ENCODE measurements at places on chromosomes 5 and 9.

GRCh38 chr5:169024421-169024820 is 276.5 kb downstream of the SLIT3 start:
- DNase-seq, result no peak

GRCh38 chr9:72661401-72662135 is 140.2 kb downstream of the TMC1 start:
- DNase-seq, result no peak

DNA sequence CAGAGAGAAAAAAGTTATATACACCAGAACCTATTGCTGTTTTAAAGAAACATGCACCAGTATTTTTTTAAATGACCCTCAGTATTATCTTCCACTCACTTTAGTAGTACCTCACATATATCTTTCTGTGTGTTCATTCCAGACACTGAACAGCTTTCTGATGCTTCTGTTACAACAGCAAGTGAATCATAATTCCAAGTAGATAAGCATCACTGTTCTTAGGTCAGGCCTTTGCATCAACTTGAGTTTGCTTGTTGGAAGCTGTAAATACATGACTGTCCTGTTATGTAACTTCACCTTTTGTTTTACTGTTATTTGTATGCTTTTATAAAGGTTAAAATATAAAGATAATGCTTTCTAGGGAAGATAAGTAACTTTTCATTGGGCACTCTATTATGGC is 184.4 kb downstream of the ISL1 start:
- no peak for DNase-seq

DNA sequence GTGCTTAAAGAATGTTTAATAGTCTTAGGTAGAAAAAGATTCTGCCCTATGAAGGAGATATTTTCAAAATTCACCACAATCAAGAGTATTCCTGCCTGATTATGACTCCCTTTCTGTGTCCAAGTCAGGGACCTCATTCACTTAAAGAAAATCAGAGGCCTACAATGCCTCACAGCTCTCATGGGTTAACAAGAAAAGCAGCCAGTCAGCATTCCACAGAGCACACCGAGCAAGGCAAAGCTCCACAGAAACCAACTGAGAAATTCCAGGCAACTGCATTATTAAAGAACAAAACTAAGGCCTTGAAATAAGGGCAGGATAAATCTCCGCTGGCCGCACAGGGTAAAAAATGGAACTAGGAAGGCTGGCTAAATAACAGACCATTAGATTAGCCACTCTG is 161.1 kb downstream of the TARS1 start:
- DNase-seq, result no peak

DNA sequence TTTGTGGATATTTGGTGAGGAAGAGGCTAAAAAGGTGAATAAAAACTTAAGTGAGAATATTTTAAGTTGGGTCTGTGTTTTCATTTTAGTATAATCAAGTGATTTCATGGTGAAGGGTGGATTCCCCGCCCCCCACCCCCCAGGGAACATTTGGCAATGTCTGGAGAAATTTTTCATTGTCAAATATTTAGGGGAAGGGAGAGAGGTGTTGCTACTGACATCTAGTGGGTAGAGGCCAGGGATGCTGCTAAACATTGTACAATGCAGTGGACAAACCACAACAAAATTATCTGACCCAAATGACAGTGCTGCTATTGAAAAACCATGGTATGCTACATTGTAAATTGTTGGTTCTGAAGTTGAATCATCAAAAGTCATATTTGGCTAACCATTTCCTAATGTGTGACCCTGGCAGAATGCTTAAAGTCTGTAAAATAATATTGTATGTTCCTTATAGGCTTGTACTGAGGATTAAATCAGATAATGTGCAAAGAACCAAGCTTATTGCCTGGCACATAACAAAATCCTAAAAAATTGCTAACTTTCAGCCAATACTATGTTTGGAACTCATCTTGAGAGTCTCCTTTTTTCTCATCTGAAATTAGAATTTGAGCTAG is 5.6 kb downstream of the C5orf24 start:
- no peak for DNase-seq

- DNase-seq, result no peak
Measured at GRCh38 chr9:79574781-79575180, 3.0 kb downstream of the TLE4 start.

DNA sequence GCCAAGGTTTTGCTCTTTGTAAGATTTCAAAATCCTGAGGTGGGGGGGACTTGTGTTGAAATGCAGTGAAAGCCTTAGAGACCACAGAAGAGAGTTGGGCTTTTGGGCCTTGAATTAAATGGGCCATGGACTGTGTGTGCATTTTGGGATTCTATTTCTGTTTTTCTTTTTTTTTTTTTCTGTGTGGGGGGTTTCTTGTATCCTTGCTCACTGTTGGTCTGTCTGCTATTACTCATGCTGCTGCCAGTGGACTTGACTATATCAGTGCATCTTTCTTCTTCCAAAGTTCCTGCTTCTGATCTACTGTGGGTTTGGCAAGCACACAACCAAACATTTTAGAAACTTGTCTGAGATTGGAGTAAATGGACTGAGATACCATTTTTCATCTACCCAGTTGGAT is 344.9 kb downstream of the ARL15 start:
- DNase-seq, result no peak

GRCh38 chr5:181119105-181119504 is 11.9 kb downstream of the OR2V1 start:
- no peak for DNase-seq

- no peak for DNase-seq
Measured at GRCh38 chr5:120174089-120174488, 290.0 kb upstream of the PRR16 start.

- DNase-seq, result no peak
Measured at GRCh38 chr9:110847671-110848070, 179.1 kb downstream of the MUSK start.
